ENCODE measurements at places on chromosomes 6 and 20. TPM values are rescaled to one million over a fixed set of nuclear protein-coding genes. Genes with fewer than 3 reads are reported as not detected.

HLA-DOA gene
- not detected for total RNA-seq

SMLR1 gene
- not detected for total RNA-seq

SLC52A3 gene
- 0.57 TPM for total RNA-seq

CPNE5 gene
- total RNA-seq = 0.20 TPM

VNN1 gene
- total RNA-seq = 0.15 TPM

TMEM170B gene
- total RNA-seq = 0.67 TPM

POM121L2 gene
- not detected for total RNA-seq

SPINT4 gene
- not detected for total RNA-seq

Measured in A549 treated with Mapracorat at 1 μM for 4 hours (cell line).